ENCODE measurements at places on chromosomes 3 and 15.

DNA sequence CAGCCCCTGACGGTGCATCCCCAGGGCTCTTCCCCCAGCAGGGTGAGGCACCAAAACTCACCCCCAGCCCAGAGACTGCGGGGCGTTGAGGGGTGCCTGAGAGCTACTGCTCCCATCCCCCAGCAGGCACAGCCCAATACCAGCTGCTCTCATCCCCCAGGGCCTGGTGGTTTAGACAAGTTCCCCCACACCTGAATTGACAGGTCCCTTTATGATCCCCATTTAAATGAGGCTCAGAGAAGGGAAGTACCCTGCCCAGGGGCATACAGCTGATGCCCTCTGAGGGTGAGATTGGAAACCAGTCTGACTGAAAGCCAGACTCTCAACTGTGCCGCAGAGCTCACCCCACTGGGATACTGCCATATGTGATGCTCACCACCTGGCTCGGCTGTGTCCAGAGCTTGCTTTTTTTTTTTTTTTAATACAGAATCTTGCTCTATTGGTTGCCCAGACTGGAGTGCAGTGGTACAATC lies 20.1 kb downstream of the DUSP7 start:
- no peak for DNase-seq

GRCh38 chr3:136293279-136293678 lies 43.1 kb downstream of the PCCB start:
- no peak for DNase-seq

DNA sequence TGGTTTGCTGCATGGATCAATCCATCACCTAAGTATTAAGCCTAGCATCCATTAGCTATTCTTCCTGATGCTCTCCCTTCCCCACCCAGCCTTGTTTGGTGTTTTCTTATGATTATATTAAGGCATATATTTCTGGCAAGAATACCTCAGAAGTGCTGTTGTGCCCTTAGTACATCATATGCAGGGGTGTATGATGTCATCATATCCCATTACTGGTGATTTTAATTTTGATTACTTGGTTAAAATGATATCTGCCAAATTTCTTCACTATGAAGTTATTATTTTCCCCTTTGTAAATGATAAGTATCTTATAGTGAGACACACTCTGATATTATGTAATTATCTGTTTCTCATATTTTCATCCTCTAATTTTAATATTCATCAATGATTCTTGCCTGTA lies 15.4 kb downstream of the SLC22A14 start:
- no peak for DNase-seq

- no peak for DNase-seq
Measured at GRCh38 chr3:146783446-146783845, 178.3 kb upstream of the PLSCR5 start.

GRCh38 chr15:85772668-85773067 lies 22.1 kb downstream of the KLHL25 start:
- no peak for DNase-seq

DNA sequence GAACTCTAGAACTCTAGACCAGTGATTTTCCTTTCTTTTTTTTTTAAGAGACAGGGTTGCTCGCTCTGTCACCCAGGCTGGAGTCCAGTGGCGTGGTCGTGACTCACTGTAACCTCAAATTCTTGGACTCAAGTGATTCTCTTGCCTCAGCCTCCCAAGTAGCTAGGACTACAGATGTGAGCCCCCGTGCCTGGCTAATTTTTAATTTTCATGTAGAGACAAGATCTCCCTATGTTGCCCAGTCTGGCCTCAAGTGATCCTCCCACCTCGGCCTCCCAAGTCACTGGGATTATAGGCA lies 359.6 kb downstream of the SHQ1 start:
- no peak for DNase-seq

DNA sequence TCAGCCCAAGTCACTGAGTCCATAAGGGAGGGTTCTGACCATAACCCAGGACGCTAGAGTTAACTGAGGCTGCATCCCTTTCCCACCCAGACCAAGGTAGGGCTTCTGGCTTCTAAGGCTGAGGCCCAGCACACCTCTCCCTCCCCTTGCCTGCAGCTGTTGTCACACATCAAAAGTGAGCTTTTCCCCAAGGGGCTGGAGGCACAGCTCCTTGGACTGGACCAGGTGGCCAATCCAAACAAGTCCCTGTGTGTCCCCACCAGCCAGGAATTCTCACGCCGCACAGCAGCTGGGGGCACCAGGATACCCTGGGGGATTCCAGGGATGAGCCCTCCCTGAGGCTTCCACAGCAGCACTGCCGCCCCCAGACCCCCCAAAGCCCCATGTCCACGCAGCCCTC lies 22.3 kb upstream of the ISLR2 start:
- no peak for DNase-seq

DNA sequence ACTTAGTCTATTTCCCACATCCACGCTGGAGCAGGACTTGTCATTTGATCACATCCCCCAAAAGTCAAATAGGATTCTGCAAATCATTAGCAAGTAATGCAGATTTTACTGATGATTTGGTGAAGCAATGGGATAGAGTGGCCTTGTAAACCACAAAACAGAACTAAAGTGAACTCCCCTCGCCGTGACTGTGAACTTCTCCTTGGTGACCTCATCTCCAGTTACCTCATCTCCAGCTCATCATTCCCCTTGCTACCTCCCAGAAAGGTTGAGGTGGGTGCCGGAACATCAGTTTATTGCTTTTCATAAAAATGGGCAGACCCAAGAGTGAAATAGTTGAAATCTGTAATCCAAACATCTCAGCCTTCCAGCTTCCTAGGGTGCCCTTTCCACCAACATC lies 36.7 kb upstream of the ADPGK start:
- DNase-seq, result no peak

GRCh38 chr3:38542401-38543298 lies 46.5 kb downstream of the EXOG start:
- peak; percentile 17 for DNase-seq

DNA sequence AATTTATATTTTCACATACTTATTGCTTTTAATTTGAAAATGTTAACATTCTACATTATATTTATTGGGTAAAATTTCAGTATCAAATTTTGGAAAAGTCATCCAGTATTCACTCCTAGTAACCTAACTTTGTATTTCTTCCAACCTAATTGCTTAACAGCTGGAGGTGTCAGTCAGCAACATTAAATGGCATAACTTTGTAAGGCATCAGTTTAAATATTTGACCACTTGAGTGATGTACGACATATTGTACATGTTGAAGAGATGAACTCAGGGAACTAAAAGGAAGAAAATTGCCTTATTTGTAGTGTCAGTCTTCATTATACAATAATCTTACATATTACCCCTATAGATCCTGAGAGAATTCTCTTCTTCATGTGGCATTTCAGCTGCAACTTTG lies 326.8 kb downstream of the NAALADL2 start:
- DNase-seq, result no peak

DNA sequence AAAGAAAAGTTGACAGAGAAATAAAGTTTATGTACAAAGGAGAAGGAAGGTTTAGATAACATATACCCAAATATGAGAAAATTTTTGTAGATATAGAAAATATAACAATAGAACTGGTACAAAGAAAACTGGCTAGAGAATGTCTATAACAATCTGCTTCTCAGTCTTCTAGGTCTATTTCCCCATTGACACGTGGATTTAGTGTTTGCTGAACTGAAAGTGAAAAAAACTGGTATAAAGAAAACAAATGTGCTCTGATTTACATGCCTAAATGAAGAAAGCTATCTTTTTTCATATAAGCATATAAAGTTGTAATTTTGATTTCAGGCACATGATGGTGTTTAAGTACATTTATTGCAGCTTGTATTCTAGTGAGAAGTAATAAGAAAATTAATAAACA lies 9.8 kb downstream of the KCNMB2 start:
- no peak for DNase-seq

DNA sequence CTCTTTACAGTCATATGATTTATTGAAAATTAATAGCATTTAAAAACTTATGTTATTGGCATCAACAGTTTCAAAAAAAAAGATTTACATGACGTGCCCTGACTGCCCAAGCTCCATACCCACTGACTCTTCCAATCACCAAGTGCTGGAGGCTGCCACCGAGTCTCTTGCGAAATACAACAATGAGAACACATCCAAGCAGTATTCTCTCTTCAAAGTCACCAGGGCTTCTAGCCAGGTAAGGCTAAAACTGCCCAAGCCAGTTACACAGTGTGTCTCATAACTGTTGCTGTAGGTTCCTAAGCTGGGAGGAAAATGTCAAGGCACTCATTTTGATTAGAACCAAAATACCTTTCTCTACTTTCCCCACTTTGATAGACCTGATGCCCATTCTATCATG lies 4.5 kb downstream of the FETUB start:
- DNase-seq, result no peak

GRCh38 chr3:85662462-85662861 lies 703.7 kb downstream of the CADM2 start:
- DNase-seq, result no peak

GRCh38 chr15:67781907-67782690 lies 43.2 kb upstream of the SKOR1 start:
- DNase-seq, result no peak

GRCh38 chr3:12460127-12460526 lies 24.2 kb upstream of the TSEN2 start:
- DNase-seq, result no peak

GRCh38 chr3:129651435-129652202 lies 45.1 kb upstream of the PLXND1 start:
- peak; percentile 82 for DNase-seq

- peak; percentile 70 for DNase-seq
Measured at GRCh38 chr3:48507256-48508061, 3.5 kb upstream of the SHISA5 start.

DNA sequence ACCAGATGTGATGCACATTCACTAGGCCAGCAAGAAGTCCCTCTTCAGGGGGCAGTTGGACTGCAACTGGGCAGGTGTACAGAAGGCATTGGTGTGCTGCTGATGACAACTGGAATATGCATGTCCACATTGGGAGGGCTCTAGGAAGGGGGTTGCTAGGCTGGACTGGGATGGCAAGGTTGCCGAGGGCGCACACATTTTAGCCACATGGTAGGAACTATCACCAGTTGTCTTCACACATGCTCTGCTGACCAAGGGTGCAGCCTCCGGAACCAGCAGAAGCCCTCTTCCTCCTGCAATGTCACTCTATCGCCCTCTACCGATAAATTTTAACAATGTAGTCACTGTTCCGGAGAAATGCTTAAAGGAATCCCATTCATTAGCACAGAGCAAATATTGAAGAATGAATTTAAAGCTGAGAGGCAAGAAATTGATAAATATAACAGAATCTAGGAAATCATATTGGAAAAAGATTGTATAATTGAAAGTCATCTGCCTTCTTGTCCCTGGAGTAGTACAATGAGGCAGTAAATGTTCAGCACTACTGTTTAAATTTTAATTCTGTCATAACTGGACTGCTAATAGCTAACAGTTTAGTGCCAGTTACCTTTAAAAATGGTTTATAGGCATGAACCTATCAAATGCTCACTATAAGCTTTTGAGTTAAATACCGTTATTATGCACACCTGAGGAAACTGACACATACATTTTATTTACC lies 22.6 kb upstream of the LYSMD4 start:
- DNase-seq, result peak; percentile 67

DNA sequence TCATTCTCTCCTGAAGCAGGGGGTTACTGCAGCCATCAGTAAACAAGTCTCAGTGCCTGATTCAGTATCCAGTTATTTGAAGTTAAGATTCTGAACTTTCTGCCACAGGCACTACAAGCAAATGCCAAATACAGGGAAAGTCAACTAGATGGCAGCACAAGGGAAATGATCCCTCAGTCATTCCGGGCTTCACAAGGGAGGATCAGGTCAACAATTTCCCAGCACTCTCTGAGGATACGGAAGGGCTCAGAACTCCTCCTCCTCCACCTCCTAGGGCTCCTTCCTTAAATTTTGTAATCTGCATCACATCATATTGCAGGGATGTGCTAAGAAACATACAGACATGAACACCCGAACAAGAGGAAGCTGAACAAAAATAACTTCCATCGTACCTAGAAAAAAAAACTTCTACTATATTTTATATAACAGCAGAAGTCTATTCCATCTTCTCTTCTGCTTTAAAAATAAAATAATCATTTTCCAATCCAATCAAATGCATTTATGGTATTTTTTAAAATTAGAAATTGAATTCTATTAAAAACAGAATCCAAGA lies 187.1 kb downstream of the FMN1 start:
- DNase-seq, result peak; percentile 4

DNA sequence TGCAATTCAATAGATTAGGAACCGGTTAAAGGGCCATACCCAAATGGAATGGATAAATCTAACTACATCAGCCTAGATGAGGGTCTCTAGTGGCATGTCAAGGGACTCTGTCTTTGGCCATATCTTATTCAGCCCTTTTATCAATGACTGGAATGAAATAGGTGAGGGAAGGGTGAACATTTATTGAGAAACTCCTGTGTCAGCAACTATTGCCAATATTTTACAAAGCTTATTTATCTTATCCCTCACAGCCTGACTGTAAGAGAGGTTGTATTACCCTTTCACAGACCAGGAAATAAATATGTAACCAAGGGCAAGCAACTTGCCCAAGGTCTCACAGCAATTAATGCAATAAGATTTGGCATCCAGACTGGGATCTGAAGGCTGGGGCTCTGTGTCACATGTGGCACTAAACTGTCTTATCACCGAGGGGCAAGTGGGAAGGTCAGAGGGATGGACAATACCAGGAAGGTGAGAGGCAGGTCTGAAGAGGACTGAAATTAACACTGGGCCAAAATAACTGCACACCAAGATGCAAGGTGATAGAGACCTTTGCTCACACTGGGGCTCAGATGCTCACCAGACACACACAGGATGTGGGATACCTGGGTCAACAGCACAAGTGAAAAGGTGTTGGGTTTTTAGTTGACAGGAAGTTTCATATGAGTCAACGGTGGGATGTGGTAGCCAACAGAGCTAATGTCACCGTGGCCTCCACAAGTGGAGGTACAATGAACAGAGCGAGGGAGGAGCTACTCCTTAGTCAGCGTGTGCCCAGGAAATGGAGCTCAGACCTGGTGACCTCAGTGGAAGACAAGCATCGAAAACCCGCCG lies 261.3 kb downstream of the RPLP1 start:
- no peak for DNase-seq

DNA sequence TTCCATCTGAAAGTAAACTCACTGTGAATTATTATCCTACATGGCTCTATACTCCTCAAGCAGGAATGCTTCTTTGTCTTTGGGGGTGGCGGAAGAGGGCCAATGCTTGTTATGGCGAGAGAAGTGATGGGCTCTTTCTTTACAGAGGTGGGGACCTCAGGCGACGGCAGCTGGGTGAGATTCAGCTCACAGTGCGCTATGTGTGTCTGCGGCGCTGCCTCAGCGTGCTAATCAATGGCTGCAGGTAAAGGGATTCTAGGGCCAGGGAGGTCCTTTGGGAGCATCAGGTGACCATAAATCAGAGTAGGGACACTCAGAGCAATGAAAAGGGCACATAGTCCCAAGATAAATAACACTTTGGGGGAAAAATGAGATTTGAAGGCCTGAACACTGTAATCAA lies 39.0 kb downstream of the ESYT3 start:
- DNase-seq, result no peak

DNA sequence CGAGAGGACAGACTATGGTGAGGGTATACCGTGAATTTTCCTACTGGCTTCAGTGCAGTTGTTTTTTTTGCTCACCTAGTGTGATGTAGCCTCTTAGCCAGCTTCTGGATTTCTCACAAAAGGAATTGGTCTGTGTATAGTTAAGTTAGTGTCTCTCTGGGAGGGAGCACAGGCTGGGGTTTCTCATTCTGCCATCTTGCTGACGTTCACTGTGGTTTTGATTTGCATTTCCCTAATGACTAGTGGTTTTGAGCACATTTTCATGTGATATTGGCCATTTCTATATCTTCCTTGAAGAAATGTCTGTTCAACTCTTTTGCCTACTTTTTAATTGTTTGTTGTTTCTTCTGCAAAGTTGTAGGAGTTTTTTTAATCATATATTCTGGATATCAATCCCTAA lies 2.2 kb upstream of the CD86 start:
- DNase-seq, result no peak

GRCh38 chr3:5002174-5002870 lies 23.1 kb downstream of the BHLHE40 start:
- DNase-seq, result no peak

Measured in lung microvascular endothelial cell (primary cell).